Fibroblast of skin of left quadriceps (primary cell): ENCODE measurements at places on chromosomes 4 and X.
A peak's percentile ranks its signal among the peaks of the same experiment; 100 is the strongest.

DNA sequence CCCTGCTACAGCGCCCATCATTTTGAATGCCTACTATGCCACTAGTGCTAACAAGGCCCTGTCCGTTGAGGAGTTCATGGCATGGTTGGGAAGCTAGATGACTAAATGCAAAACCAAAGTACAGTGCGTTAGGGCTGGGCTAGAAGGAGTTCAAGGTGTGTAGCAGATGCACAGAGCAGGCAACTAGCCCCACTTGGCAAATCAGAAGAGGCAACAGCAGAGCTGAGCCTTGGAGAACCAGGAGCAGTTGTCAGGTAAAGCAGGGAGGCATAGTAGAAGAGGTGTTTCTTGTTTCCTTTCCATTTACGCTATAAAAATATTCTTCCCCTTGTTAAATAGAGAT is 146.6 kb upstream of the CPEB2 start:
- DNase-seq: no peak

GRCh38 chr4:60757986-60758680 is 442.0 kb upstream of the ADGRL3 start:
- DNase-seq: no peak

GRCh38 chr4:151760002-151760401 is 805 bp downstream of the GATB start:
- no peak for DNase-seq

- no peak for DNase-seq
Measured at GRCh38 chr4:54539500-54540029, 118.2 kb upstream of the KIT start.

DNA sequence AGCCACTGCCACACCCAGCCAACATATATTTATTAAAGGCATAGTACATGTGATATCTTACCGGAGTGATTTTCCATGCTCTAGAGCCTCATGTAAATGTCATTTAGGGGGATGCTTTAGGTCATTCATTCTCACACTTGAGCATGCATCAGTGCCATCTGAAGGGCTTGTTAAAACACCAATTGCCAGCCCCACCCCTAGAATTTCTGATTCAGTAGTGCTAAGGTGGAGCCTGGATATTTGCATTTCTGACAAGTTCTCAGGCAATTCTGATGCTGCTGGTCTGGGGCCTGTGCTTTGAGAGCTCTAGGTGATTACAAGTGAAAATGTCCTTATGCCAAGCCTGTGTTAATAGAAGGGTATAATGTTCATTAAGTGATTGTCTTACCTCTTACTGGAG is 107.7 kb downstream of the PHEX start:
- DNase-seq: no peak

- no peak for DNase-seq
Measured at GRCh38 chrX:65720381-65720964, 53.0 kb downstream of the MSN start.

GRCh38 chr4:188400451-188400850 is 261.2 kb downstream of the TRIML1 start:
- peak; percentile 62 for DNase-seq

GRCh38 chrX:104130808-104131207 is 18.5 kb downstream of the ZCCHC18 start:
- DNase-seq: no peak

GRCh38 chrX:69062493-69062892 is 102.8 kb downstream of the PJA1 start:
- DNase-seq: no peak

GRCh38 chr4:48243429-48243828 is 26.2 kb downstream of the TEC start:
- DNase-seq: no peak

DNA sequence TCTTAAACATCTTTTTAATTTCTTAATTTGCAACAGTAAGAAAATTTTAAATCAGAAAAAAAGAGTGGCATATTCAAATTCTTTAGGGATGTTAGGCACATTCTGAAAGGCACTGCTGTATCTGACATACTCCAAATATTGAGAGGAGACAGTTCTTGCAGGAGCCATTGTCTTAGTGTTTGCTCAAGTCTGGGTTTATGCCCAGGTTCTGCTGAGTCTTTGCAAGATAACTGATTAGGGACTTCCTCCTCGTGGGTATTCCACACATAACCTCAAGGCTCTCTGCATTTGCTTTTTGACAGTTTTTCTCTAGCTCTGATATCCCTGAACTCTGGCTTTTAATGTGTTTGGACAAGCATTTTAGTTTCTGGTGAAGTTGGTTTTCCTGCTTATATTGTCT is 52.6 kb downstream of the RPS3A start:
- no peak for DNase-seq

DNA sequence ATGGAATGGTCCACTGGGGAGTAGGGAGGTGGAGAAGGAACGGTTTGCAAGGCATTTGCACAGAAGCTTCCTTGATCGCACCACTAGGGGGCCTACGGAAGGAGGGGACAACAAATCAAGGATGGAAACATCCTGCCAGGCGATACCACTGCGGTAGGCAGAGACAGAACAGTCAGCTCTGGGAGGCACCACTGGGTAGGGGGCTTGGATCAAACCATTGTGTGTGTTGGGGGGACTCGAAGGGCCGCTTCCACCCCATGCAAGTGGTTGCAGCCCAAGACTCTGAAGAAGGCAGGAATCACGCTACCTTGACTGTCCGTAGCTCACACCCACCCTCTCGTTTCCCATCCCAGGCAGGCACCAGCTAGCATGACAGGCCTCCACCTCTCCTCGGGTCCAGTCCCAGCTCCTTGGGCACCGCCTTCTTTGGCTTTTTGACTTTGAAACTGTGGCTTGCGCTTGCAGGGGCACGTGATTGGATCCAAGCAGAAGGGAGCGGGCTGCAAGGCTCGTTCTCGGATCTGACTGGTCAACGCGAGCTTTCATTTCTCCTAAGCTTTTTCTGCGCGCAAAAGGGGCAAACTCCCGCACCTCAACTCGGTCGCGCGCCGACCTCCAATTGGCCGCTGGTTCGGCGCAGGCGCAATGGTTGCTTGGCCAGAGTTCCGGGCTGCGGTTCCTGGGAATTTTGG is 28.4 kb downstream of the GAGE1 start:
- no peak for DNase-seq
